Activated T-cell treated with anti-CD3 and anti-CD28 coated beads, Interleukin-2, amount 50 U/mL, for 4 hours (primary cell): ENCODE measurements at places on chromosomes 2 and 18.

DNA sequence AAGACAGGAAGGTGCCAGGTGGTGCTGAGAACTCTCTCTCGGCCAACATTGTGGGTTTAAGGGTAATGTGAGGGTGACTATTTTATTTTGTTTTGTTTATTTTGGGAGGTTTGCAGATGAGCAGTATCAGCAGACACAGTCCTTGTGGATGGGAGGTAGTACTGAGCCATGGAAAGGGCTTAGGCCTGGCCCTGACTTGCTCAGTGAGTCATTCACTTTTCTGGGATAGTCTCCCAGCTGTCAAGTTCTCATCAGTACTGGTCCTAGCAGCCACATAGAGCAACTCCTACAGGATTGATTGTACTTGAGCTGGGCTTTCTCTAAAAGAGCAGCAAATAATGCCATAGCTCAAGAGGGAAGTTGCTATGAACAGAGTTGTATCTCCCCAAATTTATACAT is 175.2 kb downstream of the LOXHD1 start:
- no peak for DNase-seq

- DNase-seq: no peak
Observed at GRCh38 chr18:80023173-80023572, 11.1 kb upstream of the RBFA start.

GRCh38 chr2:74028741-74029140 is 44.0 kb downstream of the TET3 start:
- DNase-seq: no peak

DNA sequence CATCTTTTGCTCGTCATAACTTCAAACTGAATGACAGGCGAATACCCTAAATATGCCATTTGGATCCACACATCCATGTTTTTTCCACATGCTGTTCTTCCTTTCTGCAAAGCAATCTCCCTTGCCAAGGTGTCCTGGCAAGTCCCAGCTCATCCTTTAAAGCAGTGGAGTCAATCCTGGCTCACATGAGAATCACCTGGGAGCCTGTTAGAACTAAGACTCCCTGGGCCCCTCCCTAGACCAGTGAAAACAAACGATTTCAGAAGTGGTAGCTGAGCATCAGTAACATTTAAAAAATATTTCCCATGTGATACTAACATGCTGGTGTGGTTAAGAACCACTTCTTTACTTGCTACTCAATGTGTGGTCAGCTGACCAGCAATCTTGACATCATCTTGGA is 50.6 kb upstream of the PARD3B start:
- DNase-seq: no peak

GRCh38 chr2:182228741-182229140 is 198.1 kb downstream of the PDE1A start:
- DNase-seq: no peak

DNA sequence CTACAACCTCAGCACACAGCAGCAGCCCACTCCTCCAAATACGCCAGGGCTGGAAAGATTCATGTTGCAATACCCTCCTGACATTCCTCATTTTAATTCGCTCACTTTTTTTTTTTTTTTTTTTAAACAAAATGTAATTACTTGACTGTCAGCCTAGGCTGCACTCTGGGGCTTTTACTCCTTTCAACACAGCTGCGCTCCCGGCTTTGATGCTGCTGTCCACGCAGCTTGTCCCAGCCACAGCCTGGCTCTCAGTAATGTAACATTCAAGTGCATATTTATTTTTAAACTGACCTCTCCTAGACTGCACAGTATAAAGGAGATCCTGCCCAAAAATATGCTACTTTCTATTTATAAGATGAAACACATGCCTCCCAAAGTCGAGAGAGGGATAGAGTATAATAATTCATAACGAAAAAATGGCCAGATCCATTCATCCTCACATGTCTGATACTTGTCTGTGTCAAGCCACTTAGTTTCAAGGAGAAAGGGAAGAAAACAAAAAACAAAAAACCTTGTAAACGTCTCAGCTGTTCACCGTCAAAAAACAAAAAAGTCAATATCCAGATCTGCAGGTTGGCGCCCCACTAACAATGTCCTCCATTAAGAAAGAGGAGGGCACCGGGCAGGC is 949 bp downstream of the CDC42EP3 start:
- no peak for DNase-seq

- DNase-seq: no peak
Observed at GRCh38 chr2:134537702-134538101, 181.1 kb downstream of the TMEM163 start.

GRCh38 chr2:212311807-212312404 is 226.7 kb downstream of the ERBB4 start:
- DNase-seq: no peak

GRCh38 chr2:181354626-181355025 is 102.6 kb upstream of the ITGA4 start:
- no peak for DNase-seq

DNA sequence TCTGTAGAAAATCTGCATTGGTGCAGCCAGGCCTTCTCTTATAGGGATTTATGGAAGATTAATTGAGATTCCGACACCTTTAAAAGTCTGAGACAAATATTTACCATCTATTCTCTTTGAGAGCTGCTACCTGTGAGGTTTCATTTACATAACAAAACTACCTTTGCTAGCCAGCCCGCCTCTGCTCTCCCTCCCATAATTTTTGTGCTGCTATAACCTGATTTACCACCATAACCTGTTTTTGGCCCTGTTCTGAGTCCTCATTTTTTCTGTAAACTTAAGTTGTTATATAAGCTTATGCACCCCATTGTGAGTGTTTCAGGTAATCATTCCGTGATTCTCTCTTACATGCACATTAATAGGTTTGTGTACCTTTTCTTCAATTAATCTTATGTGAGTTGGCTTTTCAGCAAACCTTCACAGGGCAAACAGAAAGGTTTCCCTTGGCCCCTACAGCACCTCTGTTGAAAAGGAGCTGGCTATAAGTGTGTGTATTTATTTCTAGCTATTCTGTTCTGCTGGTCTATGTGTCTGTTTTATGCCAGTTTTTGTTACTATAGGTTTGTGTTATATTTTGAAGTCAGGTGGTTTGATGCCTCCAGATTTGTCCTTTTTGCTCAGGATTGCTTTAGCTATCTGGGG is 114.9 kb upstream of the XIRP2 start:
- no peak for DNase-seq

- no peak for DNase-seq
Observed at GRCh38 chr18:48152549-48152948, 222.1 kb upstream of the SMAD2 start.

DNA sequence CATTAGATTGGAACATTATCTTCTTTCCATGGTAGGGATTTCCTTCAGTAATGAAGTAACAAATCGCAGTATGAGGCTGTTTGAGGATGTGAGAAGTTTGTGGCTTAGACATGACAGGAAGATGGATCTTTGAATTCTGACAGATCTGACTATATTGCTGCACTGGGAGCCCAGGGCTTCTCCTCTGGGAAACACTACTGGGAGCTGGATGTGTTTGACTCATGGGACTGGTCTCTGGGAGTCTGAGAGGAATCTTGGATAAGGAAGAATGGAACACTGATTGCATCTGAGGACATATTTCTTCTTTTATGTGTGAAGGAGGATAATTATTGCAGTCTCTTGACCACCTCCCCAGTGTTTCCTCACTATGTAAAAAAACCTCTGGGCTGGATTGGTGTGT is 77.2 kb upstream of the ST6GAL2 start:
- no peak for DNase-seq

DNA sequence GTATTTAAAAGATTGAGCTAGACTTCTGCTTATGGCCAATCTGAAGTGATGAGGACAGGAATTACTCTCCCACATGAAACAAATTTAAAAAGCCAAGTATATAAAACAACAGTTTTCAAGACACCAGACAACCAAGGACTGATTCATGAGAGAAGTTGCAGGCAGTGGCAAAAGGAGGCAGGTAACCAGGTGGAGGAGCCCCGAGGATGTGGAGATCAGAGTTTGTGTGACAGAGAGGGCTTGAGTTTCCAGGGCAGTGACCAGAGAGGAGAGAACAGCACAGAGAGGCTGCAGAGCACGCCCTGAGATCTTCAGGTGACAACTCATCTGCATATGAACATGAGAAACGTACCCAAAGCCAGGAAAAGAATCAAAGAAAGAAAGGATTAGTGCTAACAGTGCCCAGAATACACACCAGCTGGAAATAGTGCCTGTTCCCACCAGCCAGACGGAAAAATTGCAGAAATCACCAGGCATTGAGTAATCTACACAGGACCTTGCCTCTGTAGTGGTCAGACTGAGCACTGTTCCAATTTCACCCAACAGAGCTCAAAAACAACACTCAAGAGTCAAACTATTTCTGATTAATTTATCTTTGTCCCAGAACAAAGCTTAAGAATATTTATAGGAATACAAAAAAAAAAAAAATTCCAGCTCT is 173.1 kb downstream of the SEPTIN10 start:
- no peak for DNase-seq

- no peak for DNase-seq
Observed at GRCh38 chr2:86825693-86826381, 35.1 kb upstream of the CD8A start.

GRCh38 chr2:119311371-119311770 is 55.3 kb downstream of the C2orf76 start:
- DNase-seq: no peak

DNA sequence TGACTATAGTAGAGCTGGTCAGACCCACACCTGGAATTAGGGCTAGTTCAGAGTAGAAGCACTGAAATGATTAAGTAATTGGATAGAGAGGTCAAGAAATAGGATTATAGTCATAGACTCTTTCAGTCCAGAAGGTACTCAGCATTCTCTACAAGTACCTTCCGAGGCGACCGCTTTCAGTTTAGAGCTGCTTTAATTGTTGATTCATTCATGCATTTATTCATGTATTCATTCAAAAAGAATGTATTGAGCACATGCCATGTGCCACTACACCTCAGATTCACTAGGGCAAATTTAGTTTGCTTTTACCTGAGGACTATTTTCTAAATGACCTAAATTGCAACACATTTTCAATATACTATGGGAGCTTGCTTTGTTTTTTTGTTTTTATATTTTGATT is 48.7 kb downstream of the CRIM1 start:
- DNase-seq: no peak

DNA sequence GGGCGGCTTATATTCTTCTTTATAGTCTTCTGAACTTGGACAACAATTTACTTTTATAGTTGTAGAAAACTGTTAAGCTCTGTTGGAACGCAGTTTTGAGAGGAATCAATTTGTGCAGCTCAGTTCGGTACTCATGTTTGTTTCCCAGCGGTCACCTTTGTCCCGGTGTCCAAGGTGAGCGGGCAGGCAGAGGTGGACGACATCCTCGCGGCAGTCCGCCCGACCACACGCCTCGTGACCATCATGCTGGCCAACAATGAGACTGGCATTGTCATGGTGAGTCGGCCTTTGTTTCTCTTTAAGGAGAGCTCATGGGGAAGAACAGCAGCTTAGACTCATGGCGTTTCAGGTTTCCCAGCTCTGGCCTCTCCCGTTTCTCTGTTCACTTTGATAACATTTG is 18.6 kb upstream of the ESPNL start:
- DNase-seq: no peak

DNA sequence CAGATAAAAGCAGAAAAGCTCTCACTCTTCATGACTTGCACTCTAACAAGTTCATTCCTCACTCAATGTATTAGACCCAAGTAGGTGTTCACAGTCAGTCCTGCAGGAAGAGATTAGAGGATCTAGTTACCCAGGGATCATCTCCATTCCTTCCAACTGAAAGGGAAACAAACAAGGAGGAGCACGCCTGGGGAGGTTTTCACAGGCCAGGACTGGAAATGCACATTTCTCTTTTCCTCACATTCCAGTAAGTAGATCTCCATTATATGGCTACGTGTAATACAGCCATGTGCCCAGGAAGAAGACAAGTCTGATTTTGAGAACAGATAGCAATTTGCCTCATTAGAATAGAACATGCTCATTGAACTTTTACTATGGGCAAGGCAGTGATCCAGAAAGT is 1132.2 kb upstream of the FAM98A start:
- DNase-seq: no peak

GRCh38 chr2:240918258-240919091 is 12.3 kb downstream of the CROCC2 start:
- no peak for DNase-seq

GRCh38 chr2:141692829-141693228 is 438.0 kb downstream of the LRP1B start:
- no peak for DNase-seq

DNA sequence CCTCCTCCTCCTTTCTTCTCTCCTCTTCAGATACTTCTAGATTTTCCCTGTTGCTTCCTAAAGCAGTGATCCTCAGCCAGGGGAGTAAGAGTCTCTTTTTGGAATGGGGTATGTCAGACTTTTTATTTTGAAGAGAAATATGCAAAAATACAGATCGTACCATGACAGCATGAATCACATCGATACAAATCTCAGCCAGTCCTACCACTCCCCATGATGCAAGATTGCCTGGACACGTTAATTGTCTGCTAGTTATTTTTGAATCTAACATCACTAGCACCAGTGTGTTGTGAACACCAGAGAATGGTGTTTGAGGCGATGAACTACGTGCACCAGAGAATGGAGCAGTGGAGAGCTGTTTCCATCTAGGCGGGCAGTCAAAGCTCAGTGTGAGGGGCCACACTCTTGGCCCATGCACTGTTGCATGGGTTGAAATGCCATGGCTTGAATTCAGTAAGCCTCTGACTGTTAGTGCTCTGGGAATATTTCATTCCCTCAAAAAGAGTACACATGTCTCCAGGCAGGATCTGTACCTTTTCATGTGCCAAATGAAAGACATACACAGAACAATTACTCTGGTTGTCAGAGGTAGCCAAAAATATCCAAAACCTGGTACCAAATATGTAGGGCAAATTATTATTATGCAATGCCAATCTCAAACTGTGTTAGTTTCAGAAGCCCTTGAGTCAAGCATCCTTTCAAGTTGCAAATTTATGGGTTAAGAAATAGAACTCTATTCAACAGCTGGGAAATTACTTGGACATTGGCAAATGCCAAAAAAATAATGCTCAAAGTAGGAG is 46.3 kb upstream of the RALBP1 start:
- DNase-seq: no peak

GRCh38 chr2:42035241-42035640 is 12.6 kb upstream of the PKDCC start:
- no peak for DNase-seq

DNA sequence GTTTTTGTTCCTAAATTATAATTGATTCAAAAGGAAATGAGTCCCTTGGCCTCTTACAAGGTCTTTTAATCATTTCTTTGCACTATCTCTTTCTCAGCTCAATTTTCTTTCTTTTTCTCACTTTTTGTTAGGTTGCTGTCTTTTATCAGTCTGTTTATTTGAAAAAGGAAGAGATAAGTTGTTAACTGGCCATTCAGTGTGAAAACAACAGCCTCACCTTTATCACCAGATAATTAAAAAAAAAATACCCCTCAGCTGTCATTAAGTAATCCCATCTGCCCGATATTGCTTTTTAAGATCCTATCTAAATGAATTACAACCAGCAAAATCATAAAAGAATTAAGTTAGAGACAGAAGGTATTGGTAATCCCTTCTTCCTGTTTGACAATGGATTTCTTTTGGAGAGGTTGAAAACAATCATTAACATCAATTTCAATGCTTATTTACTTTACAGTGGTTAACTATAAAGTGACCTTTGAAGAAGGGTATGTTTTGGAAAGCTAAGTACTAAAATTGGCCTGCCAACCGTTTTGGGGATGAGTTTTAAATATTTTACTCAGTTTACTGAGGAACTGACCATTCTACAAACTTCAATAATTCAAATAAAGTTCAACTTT is 104.9 kb downstream of the TGIF1 start:
- no peak for DNase-seq
